ENCODE measurements at places on chromosomes 1 and 21.
A peak's percentile ranks its signal among the peaks of the same experiment; 100 is the strongest.

- DNase-seq: no peak
Measured at GRCh38 chr1:214282630-214283242, 1.8 kb downstream of the SMYD2 start.

GRCh38 chr1:58013237-58013636 is 533.3 kb downstream of the OMA1 start:
- no peak for DNase-seq

DNA sequence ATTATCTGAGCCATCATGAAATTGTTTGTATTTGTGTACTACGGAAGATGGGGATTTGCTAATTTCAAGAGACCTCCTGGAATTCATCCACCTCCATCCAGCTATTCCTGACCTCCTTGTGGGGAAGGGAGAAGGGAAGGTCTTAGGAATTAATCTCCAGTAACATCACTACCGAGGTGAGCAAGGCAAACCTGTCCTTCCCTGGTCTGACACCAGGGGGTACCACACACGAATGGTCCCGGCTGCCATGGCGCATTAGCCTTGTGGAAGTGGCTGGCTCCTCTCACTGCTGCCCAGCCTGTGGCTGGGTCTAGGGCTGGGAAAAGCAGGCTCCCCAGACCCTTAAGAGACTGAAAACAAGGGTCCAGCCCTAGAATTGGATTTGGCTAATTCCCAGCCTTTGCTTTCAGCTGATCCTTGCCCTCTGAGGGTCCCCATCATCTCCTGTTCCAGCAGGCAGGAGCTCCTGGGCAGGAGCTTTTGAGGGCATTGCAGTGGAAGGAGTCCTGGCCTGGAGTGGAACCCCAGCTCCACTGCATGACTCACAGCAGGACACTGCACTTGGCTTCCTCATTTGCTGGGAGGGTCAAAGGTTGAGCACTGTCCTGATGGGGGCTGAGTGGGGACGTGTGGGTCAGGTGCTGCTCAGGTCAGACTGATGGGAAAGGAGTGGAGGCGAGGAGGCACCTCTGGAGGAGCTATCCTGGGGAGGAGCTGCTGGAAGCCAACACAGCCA is 34.8 kb downstream of the RIMS3 start:
- no peak for DNase-seq

DNA sequence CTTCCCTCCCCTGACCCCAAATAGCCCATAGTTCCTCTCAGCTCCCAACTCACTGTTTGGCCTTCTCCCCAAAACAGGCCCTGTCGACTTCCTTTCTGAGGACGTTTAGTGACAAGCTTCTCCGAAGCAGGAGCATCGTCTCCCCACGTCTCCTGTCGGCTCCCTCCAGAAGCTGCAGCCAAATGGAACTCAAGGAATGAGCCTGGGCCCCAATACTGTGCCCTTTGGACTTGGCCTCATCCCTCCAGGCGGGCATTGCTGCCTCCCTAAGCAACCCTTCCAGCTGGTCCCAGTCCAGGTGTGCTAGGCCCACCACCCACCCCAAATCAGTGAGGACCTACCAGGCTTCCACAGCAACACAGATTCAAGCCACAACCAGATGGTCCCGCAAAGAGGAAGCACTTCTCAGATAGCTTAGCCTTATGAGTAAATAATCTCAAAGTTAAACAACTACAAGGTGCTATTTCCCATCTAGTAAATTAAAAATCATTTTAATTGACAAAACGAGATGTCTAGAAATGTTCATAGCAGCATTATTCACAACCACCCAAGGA is 33.0 kb downstream of the ACOT7 start:
- DNase-seq: no peak

DNA sequence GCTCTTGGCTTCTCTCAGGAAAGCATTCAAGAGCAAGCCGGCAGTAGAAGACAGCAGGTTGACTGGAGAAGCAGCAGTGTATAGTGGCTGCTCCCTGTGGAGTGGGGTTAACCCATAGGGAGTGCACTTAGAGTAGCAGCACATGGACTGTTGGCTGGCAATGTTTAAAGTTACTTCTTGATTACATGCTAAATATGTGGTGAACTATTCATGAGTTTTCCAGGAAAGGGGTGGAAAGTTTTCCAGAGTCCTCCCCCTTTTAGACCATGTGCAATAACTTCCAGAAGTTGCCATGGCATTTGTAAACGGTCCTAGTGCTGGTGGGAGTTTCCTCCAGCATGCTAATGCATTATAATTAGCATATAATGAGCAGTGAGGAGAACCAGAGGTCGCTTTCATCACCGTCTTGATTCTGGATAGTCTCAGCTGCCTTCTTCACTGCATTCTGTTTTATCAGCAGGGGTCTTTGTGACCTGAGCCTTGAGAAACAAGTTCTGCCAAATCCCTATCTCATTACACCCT is 131.8 kb downstream of the CCDC185 start:
- no peak for DNase-seq

DNA sequence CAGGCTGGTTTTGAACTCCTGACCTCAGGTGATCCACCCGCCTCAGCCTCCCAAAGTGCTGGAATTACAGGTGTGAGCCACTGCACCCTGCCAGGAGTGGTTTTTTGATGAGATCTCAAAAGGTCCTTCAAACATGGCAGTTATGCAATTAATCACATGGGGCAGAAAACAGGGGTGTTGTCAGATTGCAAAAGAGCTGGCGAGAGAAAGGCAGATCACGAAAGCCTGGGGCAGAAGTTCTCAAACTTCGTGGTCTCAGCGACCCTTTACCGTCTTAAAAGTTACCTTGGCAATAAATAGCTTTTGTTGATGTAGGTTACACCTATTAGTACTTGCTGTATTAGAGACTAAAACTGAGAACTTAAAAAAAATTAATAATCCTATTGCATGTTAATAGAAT is 16.1 kb downstream of the CNR2 start:
- no peak for DNase-seq

DNA sequence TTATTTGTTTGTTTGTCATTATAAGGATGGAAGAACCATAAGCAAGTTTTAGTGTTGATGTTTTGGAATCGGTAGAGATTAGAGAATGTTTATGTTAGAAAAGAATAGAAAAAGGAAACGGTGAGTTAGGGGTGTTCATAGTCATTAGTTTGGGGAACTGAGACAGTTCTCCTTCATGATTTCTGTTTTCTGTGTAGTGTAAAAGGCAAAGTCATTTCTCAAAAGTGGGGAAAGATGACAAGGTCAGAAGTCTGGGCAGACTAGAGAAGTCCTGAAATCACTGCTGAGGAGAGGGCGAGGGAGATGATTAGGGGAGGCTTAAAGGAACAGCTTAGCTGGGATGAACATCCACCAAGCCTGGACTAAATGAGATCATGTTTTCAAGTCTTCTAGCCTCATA is 498.9 kb downstream of the TTLL7 start:
- no peak for DNase-seq

- no peak for DNase-seq
Measured at GRCh38 chr1:20068722-20069121, 1.3 kb upstream of the PLA2G5 start.

DNA sequence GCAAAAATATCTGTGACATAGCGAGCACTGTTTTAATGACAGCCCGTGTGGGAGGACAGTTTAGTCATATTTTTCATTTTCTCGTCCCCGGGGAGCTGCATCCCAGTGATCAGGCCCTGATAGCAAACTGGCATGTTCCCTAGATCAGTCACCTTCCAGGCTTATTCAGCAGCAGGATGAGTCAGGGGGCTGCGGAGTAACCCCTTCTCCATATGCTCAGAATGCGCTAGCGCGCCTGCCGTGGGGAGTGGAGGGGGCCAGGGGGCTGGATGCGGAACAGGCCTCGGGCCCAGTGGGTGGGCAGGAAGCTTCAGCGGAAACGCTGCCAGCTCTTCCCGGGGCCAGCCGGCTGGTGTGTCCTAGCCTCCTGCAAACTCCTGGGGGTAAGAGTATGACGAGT is 94.0 kb downstream of the KCND3 start:
- no peak for DNase-seq

- DNase-seq: no peak
Measured at GRCh38 chr21:16800536-16801275, 712.1 kb upstream of the CXADR start.

DNA sequence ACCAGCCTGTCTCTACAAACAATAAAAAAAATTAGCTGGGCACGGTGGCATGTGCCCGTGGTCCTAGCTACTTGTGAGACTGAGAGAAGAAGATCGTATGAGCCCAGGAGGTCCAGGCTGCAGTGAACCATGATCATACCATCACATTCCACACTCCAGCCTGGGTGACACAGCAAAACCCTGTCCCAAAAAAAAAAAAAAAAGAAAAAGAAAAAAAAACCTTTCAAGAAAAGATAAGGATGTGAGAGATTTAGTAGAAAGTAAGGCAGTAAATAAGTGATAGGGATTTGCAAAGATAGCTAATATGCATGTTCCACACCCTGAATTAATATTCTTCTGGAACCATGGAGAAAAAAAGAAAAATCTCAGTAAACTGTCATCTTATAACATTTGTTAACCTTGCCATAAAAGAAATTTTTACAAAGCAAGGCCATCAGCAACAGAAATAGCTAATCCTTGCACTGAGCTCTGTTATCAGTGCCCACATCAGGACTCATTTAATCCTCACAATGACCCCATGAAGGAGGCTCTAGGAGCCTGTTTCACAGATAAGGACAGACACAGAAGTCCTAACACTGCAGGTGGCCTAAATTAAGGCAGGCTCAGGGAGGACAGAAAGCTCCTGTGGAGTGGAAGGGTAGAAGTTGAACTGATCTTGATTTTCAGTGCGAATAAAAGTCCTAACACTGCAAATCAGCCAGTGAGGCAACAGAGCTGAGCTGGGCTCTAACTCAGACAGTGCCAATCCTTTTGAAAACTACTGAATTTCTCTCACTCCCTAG is 7.6 kb downstream of the GNB1 start:
- DNase-seq: no peak

- no peak for DNase-seq
Measured at GRCh38 chr1:167564612-167565270, 11.2 kb upstream of the CREG1 start.

GRCh38 chr1:221439747-221440501 is 302.0 kb downstream of the DUSP10 start:
- no peak for DNase-seq

DNA sequence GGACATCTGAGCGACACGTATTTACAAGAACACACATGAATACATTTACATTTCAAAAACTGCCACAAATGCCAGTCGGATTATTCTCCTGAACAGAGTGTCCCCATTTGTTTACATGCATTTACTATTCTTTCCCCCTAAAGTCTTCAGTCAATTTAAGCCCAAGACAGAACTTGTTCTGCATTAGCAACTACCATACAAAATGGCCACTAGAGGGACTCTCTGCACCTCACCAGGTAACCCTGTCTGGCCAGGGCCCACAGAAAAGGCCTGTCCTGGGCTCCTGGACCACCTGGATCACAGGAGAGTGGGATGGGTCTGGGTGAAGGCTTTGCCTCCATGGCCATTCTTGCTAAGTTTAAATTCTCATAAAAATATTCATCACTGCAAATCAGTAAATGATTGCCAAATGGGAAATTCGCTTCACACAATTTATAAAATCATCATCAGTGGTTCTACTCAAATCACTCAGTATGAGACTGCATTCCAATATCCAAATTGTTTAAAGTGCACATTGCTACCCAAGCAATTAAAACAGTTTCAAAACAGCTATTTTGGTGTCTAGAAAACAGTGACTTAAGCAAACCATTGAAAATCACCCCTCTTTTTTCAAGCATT is 12.5 kb upstream of the GUCA2A start:
- DNase-seq: no peak

DNA sequence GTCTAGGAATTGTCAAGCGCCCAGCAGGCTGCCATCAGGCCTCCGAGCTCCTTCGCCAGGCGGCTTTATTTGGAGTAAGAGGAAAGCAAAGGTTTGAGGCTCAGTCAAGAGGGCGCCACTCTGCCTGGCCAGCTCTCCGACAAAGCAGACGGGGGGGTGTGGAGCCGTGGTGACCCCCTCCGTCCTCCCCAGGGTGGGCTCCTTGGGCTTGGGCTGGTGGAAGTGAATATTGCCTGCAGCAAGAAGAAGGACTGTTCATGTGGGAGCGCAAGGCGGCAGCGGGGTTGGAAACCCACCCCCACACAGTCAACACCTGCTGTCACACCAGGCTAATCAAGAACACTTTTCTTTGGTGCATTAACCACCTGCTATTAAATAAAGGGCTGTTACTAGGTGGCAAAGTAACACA is 14.6 kb downstream of the EPHX1 start:
- DNase-seq: peak; percentile 96

GRCh38 chr1:161973924-161974845 is 49.5 kb downstream of the OLFML2B start:
- no peak for DNase-seq

GRCh38 chr1:230851291-230851691 is 17.0 kb downstream of the C1orf198 start:
- no peak for DNase-seq

- no peak for DNase-seq
Measured at GRCh38 chr21:33684068-33684467, 41.8 kb downstream of the ITSN1 start.

GRCh38 chr1:233412812-233413211 is 85.3 kb downstream of the MAP3K21 start:
- DNase-seq: no peak

GRCh38 chr21:45288441-45288841 is 746 bp upstream of the POFUT2 start:
- DNase-seq: no peak

DNA sequence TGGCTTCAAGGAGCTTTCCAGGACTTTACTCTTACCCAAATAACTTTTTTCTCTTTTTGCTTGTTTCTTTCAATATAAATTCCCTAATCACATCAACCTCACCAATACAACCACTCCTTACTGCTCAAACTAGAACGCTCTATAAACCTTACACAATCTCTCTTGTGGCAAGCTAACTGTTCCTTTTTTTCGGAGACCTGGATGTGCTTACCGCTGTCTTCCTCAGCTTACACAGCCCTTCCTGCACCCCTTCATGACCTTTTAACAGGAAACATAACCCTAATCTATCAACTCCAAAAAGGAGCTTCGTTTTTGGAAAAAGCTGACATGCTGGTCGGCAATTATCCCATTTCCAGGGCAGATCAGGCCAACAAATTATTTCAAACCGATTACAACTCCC is 24.1 kb upstream of the SLC2A5 start:
- no peak for DNase-seq

DNA sequence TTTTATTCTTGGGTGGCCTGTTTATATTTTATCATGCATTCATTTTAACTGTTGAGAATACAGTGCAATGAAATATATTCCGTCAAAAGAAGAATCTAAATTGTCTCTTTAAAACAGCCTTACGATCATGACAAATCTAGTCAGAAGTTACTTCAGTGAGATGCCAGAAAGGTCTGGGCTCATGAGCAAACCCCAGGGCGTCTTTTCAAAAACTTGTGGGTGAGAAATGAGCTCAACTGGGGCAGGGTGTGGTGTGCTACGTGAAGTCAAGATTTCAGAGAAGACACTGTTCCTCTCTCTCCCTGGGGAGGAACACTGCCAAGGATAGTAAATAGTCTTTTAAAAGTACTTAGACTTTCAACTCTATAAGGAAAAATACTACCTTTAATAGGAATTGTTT is 13.4 kb upstream of the UAP1 start:
- DNase-seq: no peak

GRCh38 chr1:160850993-160851392 is 11.7 kb downstream of the CD244 start:
- DNase-seq: no peak
